ENCODE measurements at places on chromosomes 12 and 14. TPM values are rescaled to one million over a fixed set of nuclear protein-coding genes. Genes with fewer than 3 reads are reported as not detected.

DNA sequence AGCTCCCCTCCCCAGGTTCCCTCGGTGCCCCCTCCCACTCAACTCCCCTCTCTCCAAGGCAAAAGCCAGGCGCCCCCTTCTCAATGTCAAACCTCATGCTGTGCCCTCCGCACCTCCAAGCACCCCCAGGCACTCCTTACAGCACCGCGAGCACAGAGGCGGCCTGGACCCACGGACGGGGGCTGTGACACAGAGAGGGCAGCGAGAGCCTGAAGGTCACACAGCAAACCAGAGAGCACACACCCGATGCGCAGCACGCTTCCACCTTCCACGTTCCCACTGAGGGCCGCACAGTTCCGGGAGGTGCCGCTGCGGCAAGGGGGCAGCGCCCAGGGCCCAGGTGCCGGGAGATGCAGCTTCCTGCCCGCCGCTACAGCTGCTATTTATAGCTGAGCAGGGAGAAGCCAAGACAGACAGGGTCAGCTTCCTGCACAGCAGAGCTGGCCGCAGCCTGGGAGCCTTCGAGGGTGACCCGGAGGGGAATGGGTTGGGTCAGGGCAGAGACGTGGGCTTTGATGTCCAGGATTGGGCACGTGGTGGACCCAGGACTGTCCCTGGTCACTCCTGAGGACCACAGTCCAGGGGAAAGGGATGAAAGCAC, 12.9 kb downstream of the NCOR2 start:
- ATAC-seq = no peak

DNA sequence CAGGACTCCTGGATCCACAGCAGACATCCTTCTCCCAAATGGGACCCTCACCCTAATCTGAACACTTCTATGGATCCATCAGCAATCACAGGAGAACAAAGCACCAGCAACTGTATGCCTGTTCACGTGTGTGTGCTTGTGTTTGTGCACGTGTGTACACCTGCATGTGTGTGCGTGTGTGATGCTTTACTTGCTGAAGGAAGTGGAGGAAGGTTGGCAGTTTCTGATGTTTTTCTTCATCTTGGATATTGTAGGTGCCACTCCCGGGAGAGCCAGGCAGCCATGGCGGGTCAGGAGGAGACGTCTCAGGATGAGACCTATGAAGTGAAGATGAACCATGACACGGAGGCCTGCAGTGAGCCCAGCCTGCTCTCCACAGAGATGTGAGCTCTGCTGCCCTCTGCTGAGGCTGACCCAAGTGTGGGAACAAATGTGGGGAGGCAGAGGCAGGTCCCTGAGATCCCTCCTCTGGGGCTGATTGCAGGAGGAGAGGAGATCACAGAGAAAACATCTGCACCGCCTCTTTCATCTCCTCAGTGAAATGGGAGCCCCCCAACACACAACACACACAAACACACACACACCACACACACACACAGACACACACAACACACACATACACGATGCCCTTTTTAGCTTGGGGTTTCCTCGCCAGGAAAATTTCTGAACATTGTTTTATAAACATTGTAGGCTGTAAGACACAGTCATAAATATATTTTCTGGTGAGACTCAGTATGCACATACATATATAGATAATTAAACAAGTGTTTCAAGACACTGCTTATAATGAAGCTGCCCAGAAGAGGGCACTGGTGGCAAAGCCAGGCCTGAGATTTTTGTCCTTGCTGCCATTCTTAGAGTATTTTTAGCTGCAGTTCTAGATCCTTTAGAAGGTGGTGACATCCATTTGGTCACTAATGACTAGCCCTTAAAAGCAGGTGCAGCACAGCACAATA, 112.2 kb upstream of the FKBP4 start:
- peak; percentile 90 for ATAC-seq

DNA sequence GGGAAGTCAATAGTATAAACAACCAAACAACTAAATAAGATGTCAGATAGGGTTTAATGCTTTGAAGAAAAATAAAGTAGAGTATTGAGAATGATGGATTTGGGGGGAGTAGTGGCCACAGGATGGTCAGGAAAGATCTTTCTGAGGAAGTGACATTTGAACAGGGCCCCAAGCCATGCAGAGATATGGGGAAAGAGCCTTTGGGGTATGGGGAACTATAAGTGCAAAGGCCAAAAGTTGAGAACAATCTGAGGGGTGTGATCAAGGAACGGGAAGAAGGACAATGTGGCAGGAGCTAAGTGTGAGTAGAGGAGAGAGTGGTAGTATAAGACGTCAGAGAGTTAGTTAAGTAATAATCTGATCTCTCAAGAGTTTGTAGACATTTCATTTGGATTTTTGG, 1.3 kb downstream of the MRPS35 start:
- ATAC-seq = no peak

DNA sequence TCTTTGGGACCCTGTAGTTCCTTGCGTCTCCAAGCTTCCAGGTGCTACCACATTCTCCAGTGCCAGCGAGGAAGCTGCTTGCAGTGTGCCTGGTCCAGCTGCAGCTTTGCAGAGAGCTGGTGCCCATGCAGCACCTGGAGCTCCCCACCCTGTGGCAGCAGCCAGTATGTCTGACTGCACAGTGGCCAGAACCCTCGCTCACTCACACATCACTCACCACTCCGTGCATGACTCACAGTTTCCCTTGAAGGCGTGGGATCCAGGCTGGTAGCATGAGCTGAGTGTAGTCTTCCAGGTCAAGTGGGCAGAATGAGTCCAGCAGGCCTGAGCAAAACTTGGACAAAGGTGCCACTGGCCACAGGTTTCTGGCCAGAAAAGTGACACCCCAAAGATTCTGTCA, 33.6 kb downstream of the SDR9C7 start:
- ATAC-seq = no peak

AICDA gene
- 0.68 TPM for total RNA-seq

DNA sequence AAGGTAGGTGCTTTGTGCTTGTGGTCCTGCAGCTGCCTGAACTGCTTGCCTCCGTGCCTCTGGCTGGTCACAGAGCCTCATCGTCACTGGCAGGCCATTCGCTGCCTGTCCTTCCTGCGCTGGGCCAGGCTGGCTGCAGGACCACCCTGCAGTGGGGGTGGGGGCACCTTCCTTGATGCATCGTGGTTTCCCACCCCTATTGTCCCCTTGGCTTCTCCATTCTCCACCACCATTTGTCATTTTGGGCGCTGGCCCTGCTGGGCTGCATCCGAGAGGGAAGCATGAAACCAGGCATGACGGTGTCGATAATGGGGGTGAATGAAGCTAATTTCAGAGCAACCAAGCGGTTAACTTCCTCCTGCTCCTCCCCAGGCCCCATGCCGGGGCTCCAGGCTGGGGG, 127.7 kb downstream of the NRXN3 start:
- no peak for ATAC-seq

APOF gene
- 0.30 TPM for total RNA-seq

DNA sequence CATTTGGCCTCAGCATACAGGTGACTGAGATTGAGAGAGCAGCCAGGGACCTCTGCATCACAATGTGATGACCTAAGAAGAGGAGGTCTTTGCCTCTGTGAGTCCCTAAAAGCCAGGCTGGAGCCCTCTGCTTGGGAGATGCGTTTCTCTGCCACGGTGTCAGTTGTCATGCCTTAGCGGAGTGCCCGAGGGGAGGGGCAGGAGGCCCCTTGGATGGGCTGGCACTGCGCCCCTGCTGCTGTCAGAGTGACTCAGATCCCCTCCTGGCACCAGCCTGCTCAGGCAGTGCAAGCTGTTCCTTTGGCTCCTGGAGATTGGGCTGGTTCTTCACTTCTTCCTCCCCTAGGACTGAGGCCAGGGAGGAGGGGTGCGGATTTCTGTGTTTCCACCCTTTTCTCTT, 64.9 kb upstream of the KCNA5 start:
- no peak for ATAC-seq

DNA sequence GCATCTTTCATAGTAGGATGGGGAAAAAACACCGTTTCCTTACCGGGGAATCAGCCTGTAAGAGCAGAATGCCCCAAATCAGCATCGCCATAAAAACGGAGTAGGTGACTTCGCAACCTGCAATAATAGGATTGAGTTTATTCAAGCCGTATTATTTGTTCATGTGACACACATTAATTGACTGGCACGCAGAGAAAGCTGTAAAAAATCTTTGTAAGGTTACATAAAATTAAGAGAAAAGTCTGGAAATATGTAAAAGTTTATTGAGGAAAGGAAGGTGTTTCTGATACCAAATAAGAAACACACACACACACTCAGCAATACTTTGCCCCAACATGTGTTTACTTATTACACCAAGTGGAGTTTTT, 628 bp upstream of the CAPRIN2 start:
- ATAC-seq = no peak

- peak; percentile 88 for ATAC-seq
Measured at GRCh38 chr12:82708061-82708879, 21.6 kb downstream of the TMTC2 start.

WNT1 gene
- total RNA-seq = not detected

DNA sequence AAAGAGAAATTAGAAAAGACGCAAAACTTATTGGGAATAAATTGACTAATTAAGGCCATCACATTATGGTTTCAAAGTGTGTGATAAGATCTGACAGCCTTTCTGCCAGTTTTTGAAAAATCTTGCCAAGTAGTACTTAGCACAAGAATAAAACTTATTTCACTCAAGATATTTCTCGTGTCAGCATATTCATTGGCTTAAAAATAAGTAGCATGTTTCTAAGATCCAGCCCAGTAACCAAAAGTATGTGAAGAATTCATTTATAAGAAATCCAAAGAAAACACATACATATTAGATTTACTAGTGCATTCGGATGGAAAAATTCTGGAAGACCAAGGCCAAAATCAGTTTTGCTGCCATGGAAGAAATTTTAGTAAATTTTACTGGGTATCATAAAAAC, 1135.0 kb downstream of the GALC start:
- ATAC-seq = no peak

DNA sequence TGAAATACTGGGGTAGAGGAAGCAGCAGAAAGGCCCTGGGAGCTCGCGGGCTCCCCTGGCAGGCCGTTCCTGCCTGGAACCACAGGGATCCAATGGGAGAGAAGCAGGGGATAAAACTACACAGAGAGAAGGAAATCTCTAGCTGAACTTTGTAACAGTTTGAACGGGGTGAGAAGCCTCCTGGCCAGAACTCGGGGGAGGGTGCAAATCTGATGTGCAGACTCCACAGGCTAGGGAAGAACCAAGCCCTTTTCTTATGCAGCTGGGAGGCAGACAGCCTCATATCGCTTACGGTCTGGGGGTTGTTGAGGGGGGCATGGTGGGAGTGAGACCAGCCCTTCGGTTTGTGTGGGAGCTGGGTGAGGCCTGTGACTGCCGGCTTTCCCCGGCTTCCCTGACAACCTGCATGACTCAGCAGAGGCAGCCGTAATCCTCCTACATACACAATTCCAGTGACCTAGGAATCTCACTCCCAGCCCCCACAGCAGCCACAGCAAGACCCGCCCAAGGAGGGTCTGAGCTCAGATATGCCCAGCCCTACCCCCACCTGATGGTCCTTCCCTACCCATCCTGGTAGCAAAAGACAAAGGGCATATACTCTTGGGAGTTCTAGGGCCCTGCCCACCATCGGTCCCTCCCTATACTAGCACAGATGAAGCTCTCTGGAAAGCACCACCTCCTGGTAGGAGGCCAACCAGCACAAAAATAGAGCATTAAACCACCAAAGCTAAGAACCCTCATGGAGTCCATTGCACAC, 143.0 kb downstream of the TMTC1 start:
- ATAC-seq = peak; percentile 27

Measured in motor neuron (in vitro differentiated cells).